ENCODE measurements at places on chromosomes 12 and 14. TPM values are rescaled to one million over a fixed set of nuclear protein-coding genes. Genes with fewer than 3 reads are reported as not detected.

Gene SRRM4
- not detected for total RNA-seq

Gene USP44
- 0.10 TPM for total RNA-seq

Gene FOXA1
- 8.7 TPM for total RNA-seq

Gene NTF3
- total RNA-seq: not detected

Gene SMIM41
- not detected for total RNA-seq

Gene KRT83
- total RNA-seq: 0.28 TPM

Gene PMEL
- 1.2 TPM for total RNA-seq

Gene NEUROD4
- total RNA-seq: not detected

Gene SSTR1
- not detected for total RNA-seq

Gene CCDC38
- not detected for total RNA-seq

Gene SERPINA10
- 0.03 TPM for total RNA-seq

Gene FAM222A
- total RNA-seq: 12.8 TPM

Gene MGP
- total RNA-seq: 0.72 TPM

Gene TXNDC16
- total RNA-seq: 4.9 TPM

Gene FOXM1
- 71.2 TPM for total RNA-seq

Gene CDK2
- 72.9 TPM for total RNA-seq

Gene DYNC1H1
- 382 TPM for total RNA-seq

Gene ULK1
- total RNA-seq: 72.1 TPM

Gene LALBA
- not detected for total RNA-seq

Gene TAS2R31
- 1.3 TPM for total RNA-seq

Gene TCL1A
- not detected for total RNA-seq

Gene CMKLR1
- total RNA-seq: 0.03 TPM

Gene ALDH1L2
- 2.2 TPM for total RNA-seq

Gene RERG
- not detected for total RNA-seq

Gene GPR132
- 0.08 TPM for total RNA-seq

Gene CLEC4A
- 0.33 TPM for total RNA-seq

Gene ASB2
- total RNA-seq: 0.28 TPM

Gene RNASE3
- not detected for total RNA-seq

Gene CACNA1C
- total RNA-seq: 0.03 TPM

Gene SLC6A12
- 1.0 TPM for total RNA-seq

Gene MARK3
- total RNA-seq: 56.1 TPM

Gene GDF3
- not detected for total RNA-seq

Gene CLSTN3
- total RNA-seq: 5.9 TPM

Gene COCH
- total RNA-seq: 1.3 TPM

Gene TOMM20L
- total RNA-seq: not detected

Gene TSPAN11
- total RNA-seq: not detected

Gene KRT6C
- not detected for total RNA-seq

Gene VRTN
- not detected for total RNA-seq

Gene RASSF9
- 0.33 TPM for total RNA-seq

Gene DIO3
- total RNA-seq: 4.4 TPM
